Glutamatergic neuron (in vitro differentiated cells): ENCODE measurements at places on chromosomes 1 and 21.
A peak's percentile ranks its signal among the peaks of the same experiment; 100 is the strongest.

GRCh38 chr1:219257751-219258150 lies 84.1 kb downstream of the LYPLAL1 start:
- DNase-seq, result no peak

- no peak for DNase-seq
Observed at GRCh38 chr1:229420765-229421164, 13.1 kb downstream of the ACTA1 start.

- DNase-seq, result no peak
Observed at GRCh38 chr1:108541861-108542260, 18.0 kb upstream of the EEIG2 start.

- no peak for DNase-seq
Observed at GRCh38 chr1:8116894-8117264, 90.8 kb upstream of the ERRFI1 start.

GRCh38 chr21:44012474-44013379 lies 618 bp downstream of the TRAPPC10 start:
- peak; percentile 88 for DNase-seq

GRCh38 chr1:33361532-33362235 lies 40.8 kb upstream of the A3GALT2 start:
- DNase-seq, result no peak

- DNase-seq, result no peak
Observed at GRCh38 chr21:38965241-38965640, 159.5 kb downstream of the ETS2 start.
